Activated CD4-positive, alpha-beta T cell treated with anti-CD3 and anti-CD28 coated beads for 24 hours (primary cell): ENCODE measurements at places on chromosomes 16 and 17.

GRCh38 chr17:66960613-66961012, 3.9 kb upstream of the CACNG4 start:
- DNase-seq: no peak

DNA sequence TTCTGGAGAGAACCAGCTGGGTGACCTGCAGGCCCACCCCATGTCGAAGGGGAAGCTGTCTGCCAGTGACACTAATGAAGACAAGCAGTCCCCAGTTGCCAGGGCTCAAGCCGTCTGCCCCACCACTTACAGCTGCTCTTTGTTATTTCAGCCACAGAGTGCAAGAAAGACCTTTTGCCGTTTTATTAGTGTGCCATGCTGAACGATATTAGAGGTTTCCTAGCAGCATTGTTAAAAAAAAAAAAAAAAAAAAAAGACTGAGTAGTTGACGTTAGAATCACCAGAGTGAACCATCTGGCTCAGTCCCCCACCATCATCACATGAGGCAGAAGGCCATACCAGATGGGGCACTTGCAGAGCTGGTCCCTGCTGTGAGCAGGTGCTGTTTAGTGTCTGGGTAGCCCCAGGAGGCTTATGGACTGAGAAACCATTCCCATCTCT, 26.5 kb upstream of the SLC39A11 start:
- DNase-seq: no peak

DNA sequence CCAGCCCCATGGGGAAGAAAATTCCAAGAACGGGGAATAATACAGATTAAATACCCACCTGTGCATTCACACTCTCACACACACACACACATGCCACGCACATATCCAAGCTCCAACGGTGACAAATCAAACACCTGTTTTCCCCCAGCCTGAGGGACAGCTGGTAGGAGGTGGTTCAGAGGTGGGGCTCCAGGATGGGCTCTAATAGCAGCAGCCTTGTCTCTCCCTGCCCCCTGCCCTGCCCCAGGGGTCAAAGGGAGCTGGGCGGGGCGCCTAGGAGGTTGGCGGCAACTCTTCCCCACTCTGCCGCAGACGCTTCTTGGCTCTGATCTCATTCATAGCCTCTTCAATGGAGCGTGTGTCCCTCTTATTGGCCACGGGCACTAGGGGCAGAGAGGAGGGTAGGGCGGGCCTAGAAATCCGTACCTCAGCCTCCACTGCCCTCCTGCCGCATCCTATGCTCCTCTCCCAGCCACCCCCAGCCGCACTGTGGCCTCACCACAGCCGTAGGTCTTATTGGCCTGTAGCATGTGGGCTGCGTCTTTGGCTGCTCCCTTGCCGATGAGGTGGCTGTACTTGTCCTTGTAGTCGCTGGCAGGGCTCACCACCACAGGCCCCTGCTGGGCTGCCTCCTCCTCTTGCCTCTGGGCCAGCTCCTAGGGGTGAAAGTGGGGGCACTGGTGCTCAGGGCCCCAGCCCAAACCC, 8.2 kb downstream of the SPAG7 start:
- no peak for DNase-seq

GRCh38 chr17:66751771-66752170, 83.1 kb upstream of the CACNG5 start:
- DNase-seq: no peak

DNA sequence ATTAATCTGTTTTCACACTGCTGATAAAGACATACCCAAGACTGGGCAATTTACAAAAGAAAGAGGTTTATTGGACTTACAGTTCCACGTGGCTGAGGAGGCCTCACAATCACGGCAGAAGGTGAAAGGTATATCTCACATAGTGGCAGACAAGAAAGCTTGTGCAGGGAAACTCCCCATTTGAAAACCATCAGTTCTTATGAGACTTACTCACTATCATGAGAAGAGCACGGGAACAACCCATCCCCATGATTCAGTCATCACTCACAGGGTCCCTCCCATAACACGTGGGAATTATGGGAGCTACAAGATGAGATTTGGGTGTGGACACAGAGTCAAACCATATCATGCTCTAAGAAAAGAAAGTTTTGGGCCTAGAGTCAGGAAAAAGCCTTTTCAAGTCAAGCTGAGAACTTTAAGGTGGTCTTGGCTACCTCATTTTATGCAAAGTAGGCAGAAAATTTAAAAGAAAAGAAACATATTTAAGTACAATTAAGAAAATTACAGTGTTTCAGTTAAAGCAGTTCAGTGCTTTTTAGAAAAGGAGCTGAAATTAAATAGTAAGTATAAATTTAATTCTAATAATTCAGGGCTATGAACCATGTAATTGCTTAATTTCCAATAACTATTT, 24.9 kb upstream of the CRYM start:
- no peak for DNase-seq
